ENCODE measurements at places on chromosomes 13 and 19.

DNA sequence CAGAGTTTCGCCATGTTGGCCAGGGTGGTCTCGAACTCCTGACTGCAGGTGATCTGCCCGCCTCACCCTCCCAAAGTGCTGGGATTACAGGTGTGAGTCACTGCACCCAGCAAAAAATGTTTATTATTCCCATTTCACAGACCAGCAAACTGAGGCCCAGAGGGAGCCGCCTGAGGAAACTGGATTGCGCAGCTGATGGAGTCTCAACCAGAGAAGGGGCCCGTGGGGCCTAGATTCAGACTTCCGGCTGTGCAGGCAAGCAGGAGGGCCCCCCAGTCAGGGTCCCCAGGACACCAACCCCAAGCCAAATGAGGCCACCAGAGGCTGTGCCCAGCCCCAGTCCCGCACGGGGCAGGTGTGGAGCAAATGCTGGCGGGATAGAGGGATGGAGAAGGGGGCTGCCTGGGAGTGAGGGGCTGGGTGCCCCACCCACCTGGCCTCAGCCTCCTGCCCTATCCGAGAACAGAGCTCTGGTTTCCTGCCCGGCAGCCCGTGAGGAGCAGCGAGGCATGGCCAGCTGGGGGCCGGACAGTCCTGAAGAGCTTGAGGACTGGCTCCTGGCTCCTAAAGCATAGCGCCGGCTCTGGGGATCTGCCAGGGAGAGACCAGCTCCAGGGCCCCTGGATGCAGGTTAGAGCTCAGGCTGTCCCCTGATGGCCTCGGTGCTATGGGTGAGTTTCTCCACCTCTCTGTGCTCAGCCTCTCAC is 22.0 kb downstream of the MISP start:
- no peak for DNase-seq

GRCh38 chr19:1046117-1046626 is 6.3 kb downstream of the ABCA7 start:
- no peak for DNase-seq

- DNase-seq = no peak
Measured at GRCh38 chr19:3375221-3376090, 9.1 kb downstream of the NFIC start.

- no peak for DNase-seq
Measured at GRCh38 chr19:19269952-19270694, 3.0 kb downstream of the TM6SF2 start.

DNA sequence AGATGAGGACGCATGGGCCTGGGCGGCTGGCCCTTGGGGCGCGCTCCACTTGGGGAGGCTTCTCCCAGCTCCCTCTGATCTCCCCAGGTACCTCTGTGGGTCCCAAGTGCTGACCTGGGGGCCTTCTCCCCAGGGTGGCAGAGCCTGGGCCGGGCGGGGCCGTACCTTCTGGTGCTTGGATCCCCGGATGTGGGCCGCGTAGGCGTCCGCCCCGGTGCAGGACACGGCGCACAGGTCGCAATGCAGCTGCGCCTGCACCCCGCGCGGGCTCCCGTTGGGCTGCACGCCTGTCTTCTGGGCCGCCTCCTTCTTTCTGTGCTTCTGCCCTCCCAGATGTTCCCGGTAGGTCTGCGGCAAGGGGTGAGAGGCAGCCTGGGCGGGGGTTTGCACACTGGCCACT is 41.1 kb upstream of the MATK start:
- DNase-seq = no peak

- no peak for DNase-seq
Measured at GRCh38 chr19:7304200-7304599, 10.0 kb upstream of the INSR start.

- no peak for DNase-seq
Measured at GRCh38 chr13:100666124-100666523, 8.5 kb downstream of the TMTC4 start.

DNA sequence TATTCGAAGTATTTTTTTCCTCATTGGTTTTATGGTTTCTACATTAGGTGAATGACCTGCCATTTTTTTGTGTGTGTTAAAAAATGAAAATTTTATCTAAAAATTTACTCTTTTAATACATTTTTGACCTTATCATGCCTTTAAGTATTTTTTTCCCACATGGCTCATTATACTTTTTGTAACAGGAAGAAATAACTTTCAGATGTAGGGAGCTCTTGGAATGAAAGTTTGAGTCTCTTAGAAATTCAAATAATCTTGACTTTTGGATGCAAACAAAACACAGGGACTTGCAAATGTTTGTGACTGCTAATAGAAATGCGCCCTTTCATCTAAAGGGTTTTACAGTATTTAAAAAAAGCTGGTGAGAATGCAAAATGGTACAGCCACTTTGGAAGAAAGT is 457.9 kb downstream of the KLF5 start:
- no peak for DNase-seq

GRCh38 chr13:20457670-20458069 is 68.0 kb downstream of the CRYL1 start:
- DNase-seq = no peak

- no peak for DNase-seq
Measured at GRCh38 chr19:30606114-30607050, 234.2 kb downstream of the ZNF536 start.
